ENCODE measurements at places on chromosomes 4 and X.

GRCh38 chr4:2246384-2247127, 4.6 kb upstream of the HAUS3 start:
- DNase-seq: no peak

DNA sequence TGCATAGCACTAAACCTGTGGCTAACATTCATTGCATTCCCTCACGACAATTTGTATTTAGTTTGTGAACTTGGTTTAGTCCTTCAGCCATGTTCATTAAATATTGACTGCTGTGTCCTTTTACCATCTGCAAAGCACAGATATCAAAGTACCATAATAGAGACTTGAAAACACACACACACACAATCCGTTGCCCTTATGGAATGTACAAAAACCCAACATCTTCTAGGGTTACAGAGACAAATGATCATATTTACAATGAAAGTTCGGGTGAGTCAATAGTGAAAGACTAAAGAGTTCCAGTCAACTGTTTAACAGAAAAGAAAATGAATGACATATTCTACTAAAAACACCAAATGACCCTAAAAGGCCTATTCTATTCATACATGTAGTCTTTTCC, 50.8 kb upstream of the TXK start:
- no peak for DNase-seq

DNA sequence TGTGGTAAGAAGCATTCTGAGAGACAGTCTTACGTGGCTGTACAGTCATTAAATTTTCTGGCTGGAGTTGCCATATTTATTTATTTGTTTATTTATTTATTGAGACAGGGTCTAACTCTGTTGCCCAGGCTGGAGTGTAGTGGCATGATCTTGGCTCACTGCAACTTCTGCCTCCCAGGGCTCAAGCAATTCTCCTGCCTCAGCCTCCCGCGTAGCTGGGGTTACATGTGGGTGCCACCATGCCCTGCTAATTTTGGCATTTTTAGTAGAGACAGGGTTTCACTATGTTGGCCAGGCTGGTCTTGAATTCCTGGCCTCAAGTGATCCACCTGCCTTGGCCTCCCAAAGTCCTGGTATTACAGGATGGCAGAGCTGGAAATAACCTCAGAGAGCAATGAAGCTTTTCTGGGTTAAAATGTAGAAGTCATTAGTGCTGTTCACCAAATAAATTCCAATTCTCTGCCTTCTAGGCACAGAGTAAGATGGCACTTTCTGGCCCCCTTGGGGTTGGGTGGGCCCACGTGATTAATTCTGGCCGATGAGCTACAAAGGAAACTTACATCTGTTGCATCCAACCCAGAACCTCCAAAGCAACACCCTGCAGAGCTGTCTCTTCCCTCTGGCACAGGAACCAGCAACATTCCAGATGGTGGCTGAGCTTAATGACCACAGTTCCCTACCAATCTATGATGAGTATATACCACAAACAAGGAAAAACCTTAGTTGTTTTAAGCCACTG, 4.5 kb downstream of the MRFAP1 start:
- DNase-seq: no peak

GRCh38 chr4:23360718-23361117, 529.1 kb downstream of the PPARGC1A start:
- DNase-seq: no peak

- DNase-seq: no peak
Measured at GRCh38 chr4:24330573-24330972, 253.8 kb downstream of the DHX15 start.

GRCh38 chrX:45324941-45325340, 124.3 kb upstream of the DIPK2B start:
- no peak for DNase-seq

DNA sequence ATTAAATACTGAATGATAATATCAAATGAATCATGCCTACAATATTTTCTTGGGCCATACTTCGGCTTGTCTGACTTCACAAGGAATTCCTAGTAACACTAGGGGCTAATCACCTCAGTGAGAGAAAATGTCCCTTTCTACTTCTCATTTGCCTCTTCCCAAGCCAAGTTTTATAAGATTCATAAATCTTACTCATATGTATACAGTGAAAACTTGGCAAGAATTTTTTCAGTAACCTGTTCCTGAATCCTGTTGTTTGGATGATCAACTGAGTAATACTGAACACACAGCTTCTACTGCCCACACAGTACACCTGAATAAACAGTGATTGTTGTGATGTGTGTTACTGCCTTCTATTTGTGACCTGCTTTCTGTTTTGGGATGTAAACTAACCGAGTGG, 16.5 kb downstream of the TMPRSS11E start:
- no peak for DNase-seq

DNA sequence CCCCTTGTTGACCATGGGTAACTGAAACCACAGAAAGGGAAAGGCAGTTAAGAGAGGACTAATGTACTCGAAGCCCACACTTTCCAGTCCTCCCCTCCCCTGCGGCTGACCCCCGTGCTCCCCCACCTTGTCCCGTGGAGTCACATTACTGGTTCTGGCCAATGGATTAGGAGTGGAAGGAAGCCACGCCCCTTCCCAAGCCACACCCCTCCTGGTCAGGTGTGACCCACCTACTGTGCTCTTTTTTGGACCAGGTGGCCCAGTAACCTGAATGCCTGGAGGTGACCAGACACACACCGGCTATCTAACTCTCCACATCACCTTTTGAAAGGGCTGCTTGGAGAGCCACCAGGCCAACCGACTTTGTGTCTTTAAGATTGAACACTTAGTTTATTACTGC, 109.3 kb upstream of the MSX1 start:
- no peak for DNase-seq

DNA sequence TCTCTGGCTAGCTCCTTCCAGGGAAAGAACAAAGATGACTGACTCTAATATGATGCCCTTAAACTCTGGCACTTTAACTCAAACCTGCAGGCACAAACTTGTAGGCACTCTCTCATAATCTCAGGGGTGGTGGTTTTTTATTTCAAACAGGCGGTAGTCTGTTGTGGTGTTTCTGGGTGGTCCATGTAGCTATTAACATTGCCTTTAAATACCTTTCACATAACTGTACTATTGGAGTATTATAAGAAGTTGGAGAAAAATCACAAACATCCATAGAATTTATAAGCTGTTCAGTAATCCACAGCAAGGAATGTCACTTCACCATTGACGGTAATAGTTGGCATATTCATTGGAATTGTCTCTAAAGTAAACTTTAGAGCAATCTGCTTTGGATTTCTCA, 204.2 kb upstream of the PDE5A start:
- no peak for DNase-seq

DNA sequence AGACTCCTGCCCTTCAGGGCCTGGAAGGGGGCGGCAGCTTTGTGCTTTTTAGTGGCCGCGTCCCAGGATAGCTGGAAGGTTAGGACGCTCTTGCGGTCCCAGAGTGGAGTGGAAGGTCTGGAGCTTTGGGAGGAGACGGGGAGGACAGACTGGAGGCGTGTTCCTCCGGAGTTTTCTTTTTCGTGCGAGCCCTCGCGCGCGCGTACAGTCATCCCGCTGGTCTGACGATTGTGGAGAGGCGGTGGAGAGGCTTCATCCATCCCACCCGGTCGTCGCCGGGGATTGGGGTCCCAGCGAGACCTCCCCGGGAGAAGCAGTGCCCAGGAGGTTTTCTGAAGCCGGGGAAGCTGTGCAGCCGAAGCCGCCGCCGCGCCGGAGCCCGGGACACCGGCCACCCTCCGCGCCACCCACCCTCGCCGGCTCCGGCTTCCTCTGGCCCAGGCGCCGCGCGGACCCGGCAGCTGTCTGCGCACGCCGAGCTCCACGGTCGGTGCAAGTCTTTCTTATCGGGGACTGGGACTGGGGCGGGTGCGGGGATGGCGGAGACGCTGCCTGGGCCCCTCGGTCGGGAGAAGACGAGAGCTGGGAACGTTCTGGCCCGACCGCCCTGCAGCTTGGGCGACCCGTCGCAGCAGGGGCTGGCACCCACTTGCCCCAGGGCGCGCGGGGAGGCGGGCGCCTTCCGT, at the start of gene EDNRA:
Gene EDNRA (plus strand): TSS at position 207 of the 686 bp plus-strand sequence. CDS start 4,585 bp downstream, outside the sequence.
- no peak for DNase-seq

DNA sequence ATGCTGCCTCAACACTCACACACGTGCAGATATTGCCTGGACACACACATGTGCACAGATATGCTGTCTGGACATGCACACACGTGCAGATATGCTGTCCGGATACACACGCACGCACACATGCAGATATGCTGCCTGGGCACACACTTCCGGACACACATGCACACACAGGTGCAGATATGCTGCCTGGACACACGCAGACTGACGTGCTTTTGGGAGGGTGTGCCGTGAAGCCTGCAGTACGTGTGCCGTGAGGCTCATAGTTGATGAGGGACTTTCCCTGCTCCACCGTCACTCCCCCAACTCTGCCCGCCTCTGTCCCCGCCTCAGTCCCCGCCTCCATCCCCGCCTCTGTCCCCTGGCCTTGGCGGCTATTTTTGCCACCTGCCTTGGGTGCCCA, 14.7 kb downstream of the FGFRL1 start:
- DNase-seq: peak; percentile 20

DNA sequence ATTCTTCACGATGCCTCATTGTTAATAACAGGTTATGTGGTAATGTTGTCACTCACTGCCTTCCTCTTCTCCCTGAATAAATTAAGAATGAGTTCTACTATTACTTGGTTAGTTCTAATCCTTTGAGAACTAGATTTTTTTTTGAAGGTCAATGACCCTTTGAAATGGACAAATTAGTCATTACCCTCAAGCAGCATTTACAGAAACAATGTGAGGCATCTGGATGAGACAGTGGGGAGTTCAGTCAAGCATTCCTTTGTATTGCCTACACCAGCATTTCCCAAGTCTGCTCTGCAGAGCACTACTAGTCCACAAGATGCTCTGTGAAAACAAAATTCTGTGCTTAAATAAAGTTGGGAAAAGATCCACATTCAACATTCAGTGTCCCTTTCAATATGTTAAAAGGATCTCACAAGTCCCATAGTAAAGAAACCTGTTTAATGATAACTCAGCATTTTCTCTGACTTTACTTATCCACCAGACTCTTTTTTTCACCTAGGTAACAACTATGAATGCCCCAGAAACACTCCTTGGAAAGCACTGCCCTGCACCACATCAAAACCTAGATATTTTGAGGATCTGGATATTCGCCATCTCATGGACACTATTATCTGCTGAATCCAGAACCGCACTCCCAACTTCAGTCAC, 60.6 kb downstream of the CHRDL1 start:
- DNase-seq: no peak

DNA sequence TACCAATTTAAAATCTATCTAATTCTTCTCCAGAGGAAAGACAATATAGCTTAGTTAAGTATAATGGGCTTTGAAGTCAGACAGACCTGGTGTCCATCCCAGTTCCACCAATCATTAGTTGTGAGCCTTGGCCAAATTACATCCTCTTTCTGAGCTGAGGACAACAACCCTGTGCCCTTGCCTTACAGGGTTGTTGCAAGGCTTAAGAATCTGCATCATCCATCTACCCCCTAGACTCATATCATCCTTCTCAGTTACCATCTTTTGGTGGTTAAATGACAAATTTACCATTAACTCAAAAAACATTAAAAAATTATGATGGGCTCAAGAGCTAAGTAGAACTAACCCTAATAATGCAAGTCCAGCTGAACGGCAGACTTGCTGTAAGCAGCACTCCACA, 51.6 kb downstream of the NAP1L5 start:
- no peak for DNase-seq

DNA sequence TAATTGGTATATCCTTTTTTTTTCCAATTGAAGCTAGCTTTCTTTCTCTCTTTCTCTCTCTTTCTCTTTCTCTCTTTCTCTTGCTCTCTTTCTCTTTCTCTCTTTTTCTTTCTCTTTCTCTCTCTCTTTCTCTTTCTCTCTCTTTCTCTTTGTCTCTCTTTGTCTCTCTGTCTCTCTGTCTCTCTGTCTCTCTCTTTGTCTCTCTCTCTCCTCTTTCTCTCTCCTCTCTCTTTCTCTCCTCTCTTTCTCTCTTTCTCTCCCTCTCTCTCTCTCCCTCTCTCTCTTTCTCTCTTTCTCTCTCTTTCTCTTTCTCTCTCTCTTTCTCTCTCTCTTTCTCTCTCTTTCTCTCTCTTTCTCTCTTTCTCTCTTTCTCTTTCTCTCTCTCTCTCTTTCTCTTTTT, 66.6 kb downstream of the ASMT start:
- DNase-seq: no peak
